ENCODE measurements at places on chromosomes 2 and 18.
A peak's percentile ranks its signal among the peaks of the same experiment; 100 is the strongest.

GRCh38 chr2:127527001-127527804 lies 914 bp upstream of the IWS1 start:
- DNase-seq = no peak

DNA sequence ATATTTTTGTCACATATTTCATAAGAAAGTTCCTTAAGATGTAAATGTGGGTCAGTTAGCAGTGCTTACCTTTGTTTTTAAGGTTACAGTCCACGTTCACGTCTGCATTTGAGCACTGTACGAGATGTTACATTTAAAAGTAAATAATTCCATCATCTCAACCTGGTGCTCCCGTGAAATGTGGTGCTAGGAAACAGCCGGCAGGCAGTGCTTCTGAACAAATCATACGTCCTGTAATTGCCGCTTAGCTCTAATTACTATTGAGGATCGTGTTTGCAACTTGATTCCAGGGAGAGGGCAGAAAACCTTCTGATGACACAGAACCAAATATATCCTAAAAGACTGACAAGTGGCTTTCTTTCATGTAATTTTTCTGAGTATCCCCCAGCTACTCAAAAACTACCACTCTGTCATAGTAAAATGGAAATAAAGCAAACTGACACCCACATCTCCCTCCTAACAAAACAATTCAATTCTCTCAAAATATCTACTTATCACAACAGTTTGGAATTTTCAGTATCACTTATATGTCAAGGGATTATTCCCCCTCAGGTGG lies 297.8 kb upstream of the SESTD1 start:
- DNase-seq = no peak

DNA sequence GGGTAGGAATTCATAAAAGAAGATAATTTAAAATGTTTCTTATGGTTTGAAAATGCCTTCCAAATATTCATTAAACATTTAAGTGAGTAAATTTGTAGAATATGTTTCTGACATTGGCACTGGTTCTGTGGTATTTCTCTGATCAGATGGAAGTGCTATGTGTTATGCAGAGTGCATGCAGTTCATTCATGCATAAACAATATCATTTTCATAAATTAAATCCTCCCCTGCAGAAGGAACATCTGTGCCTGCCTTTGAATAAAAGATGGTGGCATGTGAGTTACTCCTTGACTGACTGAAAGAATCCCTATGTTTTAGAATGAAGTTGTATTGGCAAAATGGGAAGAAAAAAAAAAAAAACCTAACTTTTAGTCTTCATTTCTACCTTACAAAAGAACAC lies 5.9 kb downstream of the NEUROD1 start:
- peak; percentile 67 for DNase-seq

- peak; percentile 44 for DNase-seq
Observed at GRCh38 chr2:32061973-32062861, 1.1 kb upstream of the SPAST start.

GRCh38 chr2:24018241-24018640 lies 8.4 kb downstream of the MFSD2B start:
- DNase-seq = no peak

GRCh38 chr2:191204433-191204832 lies 40.8 kb upstream of the MYO1B start:
- no peak for DNase-seq

DNA sequence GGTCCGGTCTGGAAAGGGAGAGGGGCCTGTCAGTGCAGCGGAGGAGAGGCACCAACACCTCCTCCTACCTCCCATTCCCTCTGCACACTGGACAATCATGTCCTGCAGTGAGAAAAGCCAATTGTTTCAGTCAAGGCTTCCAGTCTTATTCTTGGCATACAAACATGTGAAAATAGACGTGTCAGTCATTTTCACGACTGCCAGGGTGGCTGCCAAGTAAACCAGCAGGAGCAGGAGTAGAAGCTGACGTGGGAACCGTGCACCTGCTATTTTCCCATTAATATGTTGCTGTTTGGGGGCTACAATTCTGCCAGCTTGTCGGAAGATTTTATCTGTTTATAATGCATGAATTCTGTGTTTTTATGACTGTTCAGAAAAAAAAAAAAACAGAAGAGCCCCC lies 202.3 kb downstream of the SPP2 start:
- DNase-seq = no peak

GRCh38 chr18:63177259-63177658 lies 142.3 kb downstream of the BCL2 start:
- no peak for DNase-seq

DNA sequence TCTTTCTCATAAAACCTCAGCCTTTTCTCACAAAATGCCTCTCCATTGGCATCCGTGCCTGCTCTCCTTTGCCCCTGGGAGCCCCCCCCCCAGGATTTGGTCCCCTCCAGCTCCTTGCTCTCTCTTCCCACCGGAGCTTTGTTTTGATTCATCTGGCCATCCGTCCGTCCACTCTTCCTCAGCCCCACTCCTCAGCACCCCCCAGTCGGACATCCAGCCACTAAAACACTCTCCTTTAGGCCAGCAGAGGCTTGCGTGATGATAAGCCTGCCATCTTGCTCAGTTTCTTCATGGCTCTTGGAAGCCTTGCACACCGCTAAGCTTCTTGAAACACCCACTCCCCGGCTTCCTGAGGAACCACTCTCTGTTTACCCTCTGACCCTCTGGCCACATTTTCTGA lies 31.5 kb upstream of the GNAL start:
- DNase-seq = no peak

DNA sequence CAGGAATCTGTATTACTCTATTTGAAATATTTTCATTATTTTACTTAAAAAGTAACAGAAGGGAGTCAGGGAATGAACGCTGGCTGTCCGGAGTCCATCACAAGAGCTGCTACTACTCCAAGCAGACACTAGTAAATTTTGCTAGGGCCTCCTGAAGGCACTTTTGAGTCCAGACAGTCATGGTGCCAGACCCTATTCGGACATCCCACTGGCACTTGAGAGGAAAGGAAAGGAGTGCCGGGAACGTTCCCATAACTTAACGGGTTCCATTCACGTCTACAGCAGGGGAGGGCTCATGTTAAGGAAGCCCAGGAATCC lies 563 bp upstream of the GMCL1 start:
- DNase-seq = no peak

DNA sequence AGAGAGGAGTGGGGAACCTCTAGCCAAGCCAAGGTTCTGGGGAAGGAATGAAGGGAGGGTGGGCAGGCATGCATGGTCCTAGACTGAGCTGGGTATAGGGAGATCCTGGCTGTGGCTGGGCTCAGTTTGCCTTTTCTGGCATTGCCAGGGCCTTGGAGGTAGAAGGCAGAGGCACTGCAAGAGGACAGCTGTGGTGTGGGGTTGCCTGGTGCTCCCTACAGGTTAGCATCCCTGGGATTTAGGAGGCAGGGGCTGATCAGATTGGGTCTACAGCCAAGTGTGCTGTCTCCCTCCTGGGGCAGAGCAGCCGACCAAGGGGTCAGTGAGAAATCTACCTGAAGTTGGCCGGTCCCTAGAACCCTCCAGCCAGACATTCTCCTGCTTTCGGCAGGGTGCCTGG lies 15.9 kb downstream of the ABCG8 start:
- DNase-seq = no peak
